ENCODE measurements at places on chromosomes 7 and 10.

DNA sequence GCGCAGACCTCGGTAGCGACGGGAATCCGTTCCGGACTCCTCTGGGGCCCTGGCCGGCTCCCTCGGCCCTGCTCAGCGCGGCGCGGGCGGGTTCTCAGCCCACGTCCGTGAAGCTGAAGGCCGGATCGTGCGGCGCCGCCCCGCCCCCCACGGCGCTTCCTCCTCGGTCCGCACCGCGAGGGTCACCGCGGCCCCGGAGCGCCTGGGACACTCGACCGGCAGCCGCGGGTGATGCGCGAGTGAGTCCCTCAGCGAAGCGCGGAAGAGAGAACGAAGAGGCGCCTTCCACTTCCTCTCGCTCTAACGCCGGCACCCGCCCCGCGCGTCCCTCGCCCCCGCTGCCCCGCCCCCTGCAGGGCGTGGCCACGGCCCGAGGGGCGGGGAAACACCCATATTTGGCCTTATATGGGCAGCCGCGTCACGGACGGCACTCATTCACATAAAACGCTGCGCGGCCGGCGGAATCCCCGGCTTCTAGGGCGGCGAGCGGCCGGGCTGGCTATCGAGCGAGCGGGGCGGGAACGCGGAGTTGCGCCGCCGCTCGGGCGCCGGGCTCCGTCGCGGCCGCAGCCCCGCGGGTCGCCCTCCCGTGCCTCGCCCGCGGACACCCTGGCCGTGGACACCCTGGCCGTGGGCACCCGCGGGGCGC lies at the start of gene DUSP5:
Gene DUSP5 (plus strand): TSS at position 470 of the 649 bp plus-strand sequence. CDS start 215 bp downstream, outside the sequence.
- DNase-seq: peak; percentile 92

DNA sequence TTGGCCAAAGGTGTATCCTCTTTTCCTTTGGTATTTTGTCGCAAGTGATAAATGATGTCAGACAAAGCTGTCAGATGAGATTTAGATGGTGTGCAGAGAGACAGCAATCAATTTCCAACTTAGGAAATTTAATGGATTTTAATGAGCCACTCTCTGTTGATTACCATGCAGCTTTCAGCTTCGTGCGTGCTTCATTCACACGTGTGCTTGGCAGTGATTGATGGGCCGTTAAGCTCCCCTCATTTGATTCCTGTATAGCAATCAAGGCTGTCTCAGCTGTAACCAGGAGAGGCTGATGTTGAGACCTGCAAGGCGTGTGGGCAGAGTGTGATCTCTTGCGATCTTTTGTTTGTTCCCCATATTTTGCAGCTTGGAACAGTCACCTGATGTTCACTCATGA lies 439.6 kb downstream of the CALN1 start:
- DNase-seq: no peak

DNA sequence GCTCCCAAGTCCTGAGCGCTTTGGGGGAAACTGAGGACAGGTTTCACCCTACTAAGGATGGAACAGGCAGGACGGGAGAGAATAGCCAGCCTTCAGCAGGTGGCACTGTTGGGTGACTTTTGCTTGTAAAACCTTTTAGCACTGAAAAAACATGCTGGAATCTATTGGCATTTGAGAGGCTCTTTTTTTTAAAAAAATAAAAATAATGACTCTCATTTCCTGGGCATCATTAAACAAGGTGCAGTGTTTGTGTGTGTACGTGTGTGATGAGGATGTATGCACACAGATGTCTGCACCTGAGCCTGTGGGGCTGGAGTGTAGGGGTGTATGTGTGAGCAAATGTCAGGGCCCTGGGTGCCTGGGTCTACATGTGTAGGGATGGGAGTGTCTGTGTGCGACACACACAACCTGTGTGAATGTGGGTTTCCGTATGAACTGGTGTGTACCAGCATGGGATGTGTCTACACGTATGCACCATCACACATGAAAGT lies 177.9 kb downstream of the RPS24 start:
- DNase-seq: no peak

GRCh38 chr7:71752171-71752935 lies 620.4 kb downstream of the GALNT17 start:
- peak; percentile 61 for DNase-seq

DNA sequence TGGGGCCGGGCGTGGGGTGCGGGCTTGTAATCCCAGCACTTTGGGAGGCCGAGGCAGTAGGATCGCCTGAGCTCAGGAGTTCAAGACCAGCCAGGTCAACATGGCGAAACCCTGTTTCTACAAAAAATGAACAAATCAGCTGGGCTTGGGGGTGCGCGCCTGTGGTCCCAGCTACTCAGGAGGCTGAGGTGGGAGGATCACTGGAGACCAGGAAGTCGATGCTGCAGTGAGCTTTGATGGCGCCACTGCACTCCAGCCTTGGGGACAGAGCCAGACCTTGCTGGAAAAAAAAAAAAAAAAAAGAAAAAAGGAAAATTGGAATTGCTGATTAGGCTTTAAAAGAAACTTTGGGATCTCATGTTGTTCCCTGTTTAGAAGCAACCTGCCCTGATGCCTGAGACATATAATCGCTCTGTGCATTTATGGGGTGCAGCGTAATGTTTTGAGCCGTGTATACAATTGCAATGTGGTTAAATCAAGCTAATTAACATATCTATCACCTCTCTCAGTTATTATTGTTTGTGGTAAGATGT lies 851 bp downstream of the AKR1E2 start:
- no peak for DNase-seq

- DNase-seq: no peak
These were observed 30.0 kb downstream of the MCM10 start for GRCh38 chr10:13191362-13191761.

- DNase-seq: no peak
These were observed 138.6 kb downstream of the RGS10 start for GRCh38 chr10:119403921-119404320.

- DNase-seq: no peak
These were observed 110.7 kb downstream of the RNF32 start for GRCh38 chr7:156751319-156751718.

DNA sequence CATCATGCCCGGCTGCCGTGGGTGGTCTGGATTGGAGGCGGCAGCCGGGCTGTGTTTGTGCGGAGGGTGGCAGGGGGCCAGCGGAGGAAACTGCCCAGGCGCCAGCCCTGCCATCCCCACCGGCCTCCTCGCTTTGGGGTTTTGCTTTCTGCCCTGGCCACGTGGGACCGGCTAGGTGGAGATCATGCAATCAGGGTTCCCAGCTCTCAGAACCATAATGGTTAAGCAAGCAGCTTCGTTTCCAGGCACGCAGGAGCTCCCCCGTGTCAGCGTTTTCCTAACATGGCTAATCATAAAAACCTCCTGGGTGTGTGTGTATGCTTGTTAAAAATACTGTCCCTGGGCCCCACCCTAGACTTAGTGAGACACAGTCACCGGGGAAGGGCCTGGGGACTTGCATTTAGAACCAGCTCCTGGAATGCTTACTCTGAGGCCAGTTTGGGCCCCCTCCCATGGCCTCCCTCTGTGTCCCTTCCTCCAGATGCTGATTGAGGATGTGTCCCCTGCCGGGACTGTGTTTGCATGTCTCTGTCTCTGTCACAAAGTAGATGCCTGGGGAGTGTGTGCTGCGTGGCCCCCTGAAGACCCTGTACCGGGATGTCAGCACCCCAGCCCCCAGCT lies 119.3 kb downstream of the CUX1 start:
- peak; percentile 64 for DNase-seq

DNA sequence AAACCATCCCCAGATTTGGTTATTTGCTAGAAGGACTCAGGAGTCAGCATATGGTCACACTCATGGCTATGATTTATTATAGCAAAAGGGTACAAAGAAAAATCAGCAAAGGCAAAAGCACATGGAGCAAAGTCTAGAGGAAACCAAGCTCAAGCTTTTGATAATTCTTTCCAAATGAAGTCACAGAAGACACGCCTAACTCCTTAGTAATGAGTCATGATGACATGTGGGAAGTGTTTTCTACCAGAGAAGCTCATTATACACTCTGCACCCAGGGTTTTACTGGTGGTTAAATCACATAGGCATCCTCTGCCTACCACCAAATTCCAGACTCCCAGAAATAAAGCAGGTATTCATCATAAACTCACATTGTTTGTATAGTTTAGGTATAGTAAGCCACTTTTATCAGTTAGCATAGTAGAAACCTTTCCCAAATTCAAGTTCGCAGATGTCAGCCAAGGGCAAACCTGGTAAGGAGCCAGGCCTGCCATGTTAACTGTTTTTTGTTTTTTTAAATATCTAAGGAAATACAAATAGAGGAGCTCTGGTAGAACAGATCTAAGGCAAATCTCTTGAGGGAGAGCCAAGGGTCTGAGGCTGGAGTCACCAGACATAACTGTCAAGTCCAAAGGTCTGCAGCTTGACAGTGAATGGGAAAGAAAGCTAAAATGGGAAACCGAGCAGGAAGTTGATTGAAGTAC lies 15.4 kb upstream of the HIBADH start:
- no peak for DNase-seq

DNA sequence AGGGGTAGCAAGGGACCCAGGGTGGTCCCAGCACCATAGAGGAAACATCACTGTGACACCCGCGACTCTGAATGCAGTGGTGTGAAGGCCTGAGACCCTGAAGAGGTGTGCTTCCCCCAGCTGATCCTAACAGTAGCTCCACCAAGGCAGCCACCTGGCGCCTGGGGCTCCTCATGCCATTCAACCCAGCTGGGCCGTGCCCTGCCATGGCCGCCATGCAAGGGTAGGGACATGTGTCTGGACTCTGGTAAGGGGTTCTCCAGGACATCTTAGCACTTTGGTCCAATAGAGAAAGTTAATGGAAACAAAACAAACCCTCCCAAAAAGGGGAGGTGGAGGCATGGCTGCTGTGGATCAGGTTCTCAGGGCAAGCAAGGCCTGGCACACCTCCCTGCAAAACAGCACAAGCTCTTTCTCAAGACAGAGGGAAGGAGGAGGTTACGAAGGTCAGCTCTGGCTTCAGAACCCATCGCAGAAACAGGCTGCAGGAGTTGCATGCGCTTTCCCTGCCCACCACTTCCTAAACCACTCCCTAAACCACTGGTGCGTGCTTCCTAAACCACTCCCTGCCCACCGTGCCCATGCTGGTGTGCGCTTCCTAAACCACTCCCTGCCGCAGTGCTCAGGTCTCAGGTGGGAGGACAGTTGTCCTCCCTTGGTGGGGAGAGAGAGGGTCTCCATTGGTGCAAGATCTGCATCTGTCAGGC lies 108.7 kb downstream of the LARP4B start:
- no peak for DNase-seq

GRCh38 chr10:130357951-130358350 lies 221.8 kb downstream of the GLRX3 start:
- DNase-seq: peak; percentile 27

DNA sequence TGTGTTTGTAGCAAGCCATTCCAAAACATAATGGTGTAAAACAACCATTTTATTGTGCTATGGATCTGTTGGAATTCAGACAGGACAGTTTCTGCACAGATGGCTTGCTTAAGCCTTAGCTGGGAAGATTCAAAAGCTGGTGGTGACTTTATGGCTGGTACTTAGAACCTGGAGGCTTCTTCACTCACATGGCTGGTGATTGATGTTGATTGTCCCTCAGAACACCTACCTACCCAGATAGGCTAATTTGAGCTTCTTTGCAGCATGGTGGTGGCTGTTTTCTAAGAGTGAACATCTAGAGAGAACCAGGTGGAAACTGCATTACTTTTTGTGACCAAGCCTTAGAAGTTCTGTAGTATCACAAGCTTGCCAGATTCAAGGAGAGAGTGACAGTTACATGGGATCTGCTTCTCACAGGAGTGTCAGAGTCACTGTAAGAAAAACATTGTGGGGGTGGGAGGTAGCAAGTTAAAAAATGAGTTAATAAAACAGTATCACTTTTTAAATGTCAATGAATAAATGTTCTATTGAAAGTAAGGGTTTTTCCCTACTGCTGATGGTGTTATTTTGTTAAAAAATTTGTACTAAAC lies 7.1 kb downstream of the R3HCC1L start:
- no peak for DNase-seq

DNA sequence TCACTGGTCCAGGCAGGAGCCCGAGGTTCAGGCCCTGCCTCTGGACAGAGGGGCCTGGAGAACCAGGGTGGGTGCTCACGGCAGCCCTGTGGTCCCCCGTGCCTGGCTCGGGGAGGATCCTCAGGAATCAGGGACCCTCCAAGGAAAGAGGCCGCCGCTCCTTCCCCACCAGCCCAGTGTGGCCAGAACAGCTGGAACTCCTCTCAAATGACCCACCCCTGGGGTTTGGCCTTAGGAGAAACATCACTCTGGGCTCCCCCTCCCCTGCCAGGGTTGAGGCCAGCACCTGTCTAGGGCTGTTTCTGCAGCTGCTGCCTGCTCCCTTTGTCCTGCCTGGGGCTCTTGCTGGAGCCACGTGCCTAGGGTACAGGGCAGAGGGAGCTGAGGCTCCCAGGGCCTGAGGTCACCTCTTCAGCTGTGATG lies 161.0 kb downstream of the RNF216 start:
- DNase-seq: no peak

GRCh38 chr10:44051584-44052385 lies 333.1 kb downstream of the CXCL12 start:
- no peak for DNase-seq

- DNase-seq: peak; percentile 96
These were observed at the start of gene EIF3A for GRCh38 chr10:119080521-119081259. TSS of gene EIF3A (minus strand) at chr10:119080817. CDS start at chr10:119080676, 141 bp downstream.

DNA sequence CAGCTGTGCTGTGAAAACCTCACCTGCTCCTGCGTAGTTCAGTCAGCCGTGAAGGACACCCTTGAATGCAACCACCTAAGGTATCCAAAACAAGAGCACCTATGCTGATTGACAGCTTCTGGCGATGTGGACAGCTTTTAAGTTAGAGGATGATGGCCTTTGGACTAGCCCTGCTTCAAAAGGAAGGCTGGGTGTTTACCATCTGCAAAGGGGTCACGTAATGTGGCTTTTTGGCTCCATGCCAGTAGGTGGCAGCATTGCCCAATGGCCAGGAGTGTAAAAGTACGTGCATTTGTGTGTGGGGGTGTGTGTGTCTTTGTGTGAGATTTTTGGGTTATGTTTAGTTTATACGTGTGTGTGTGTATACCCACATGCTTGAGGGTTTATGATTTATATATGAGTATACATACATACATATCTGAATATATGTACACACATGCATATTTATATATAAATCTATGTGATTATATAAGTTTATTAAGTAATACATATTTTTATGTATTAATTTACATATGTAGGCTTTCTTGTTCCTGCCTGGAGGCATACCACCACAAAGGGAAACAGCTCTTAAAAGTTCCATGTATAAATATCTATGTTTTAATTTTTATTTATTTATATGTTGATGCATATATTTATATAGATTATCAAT lies 236.3 kb upstream of the ANKRD30A start:
- DNase-seq: no peak

GRCh38 chr7:12296051-12296570 lies 85.0 kb downstream of the TMEM106B start:
- no peak for DNase-seq

DNA sequence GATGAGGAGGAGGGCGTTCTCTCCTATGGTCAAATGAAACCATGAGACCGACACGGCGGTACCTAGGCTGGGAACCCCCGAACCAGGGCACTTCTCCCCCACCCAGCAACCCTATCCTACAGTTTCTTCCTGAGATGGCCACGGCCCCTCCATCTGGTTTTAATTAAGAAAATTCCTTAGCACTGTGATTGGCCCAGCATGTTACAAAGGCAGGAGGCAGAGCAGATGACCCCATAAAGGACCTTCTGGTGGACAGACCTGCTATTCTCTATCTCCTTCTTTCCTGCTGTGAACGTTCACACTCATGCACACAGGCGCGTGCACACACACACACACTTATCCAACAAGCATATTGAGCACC lies 129.4 kb downstream of the RGS10 start:
- no peak for DNase-seq

- DNase-seq: no peak
These were observed 18.8 kb upstream of the PDCD4 start for GRCh38 chr10:110852947-110853346.

- no peak for DNase-seq
These were observed 565.3 kb downstream of the PHTF2 start for GRCh38 chr7:78363866-78364265.

GRCh38 chr10:125201108-125201524 lies 40.8 kb upstream of the CTBP2 start:
- DNase-seq: no peak

Data from left lobe of liver (tissue), 2 donors.